ENCODE measurements at places on chromosomes 16 and 17.

DNA sequence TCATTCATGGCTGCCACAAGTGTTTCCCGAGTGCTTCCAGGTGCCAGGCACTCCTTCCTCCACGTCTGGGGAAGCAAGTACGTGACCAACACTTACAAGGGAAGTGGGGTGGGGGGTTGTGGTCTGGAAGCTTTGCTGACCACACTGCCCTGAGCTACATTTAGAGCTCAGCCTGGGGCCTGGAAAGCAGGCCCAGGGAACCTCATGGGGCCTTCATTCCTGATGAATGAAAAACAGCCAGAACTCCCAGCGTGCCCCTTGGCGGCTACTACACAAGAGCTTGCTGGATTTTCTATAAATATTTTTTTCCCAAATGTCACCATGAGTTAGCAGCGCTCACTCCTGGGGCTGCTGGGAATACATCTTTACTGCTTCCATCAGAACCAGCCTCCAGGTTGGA lies 73.3 kb downstream of the ABCC12 start:
- no peak for DNase-seq
- H3K4me1 ChIP-seq = no peaks in the 10 kb centered on the region
- no peak overlapping the region for H3K27ac ChIP-seq
- H3K36me3 ChIP-seq = no peaks in the 10 kb centered on the region

DNA sequence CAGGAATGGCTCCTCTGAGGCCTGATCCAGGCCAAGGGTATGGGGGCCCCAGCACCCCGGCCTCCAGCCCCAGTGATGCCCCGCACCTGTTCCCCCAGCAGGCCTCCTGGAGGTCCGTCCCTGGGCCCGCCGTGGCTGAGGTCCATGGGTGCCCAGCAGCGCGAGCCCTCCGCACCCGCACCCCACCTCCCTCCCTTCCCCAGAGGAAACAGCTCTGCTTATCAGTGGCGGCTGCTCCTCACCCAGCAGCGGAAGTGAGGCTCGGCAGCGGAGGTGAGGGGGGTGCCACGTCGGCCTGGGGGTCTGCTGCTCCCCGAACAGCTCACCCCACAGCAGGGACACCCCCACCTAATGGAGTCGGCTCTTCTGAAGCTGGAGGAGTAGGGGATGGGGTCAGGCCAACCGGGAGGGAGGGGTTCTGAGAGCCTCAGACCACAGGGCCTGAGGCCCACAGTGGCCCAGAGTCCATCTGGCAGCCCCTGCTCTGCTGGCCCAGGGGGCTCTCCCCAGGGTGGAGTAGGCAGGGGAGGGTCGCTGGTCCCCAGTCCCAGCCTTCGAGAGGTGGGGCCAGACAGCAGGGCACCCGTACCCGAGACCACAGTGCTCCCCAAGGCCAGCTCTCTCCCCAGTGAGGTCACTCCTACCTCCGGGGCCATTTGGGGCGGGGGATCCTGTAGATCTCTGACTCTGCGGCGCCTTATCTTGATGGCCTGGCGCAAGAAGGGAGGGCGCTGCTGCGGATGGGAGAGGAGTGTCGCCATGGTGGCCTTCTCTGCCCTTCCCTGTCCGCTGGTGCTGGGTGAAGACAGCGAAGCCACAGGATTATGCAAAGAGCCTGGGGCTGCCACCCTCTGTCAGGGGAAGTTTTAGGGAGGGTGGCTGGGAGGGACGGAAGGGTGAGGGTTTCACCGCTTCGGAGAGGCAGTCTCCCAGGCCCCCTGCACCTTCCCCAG lies at the start of gene UNC13D:
UNC13D (minus strand) TSS at position 828 of the 953 bp plus-strand sequence; CDS start at position 761, 67 bp downstream.
- no peak for DNase-seq
- H3K36me3 ChIP-seq = peaks cover 68% of the 10 kb centered on the region
- no peaks in the 10 kb centered on the region for H3K27me3 ChIP-seq

GRCh38 chr16:49567950-49568349 lies 194.3 kb downstream of the C16orf78 start:
- no peaks in the 10 kb centered on the region for H3K27me3 ChIP-seq
- peaks cover 23% of the 10 kb centered on the region for H3K4me1 ChIP-seq
- H3K4me3 ChIP-seq = no peak overlapping the region

- peaks cover 8% of the 10 kb centered on the region for H3K4me1 ChIP-seq
- H3K27me3 ChIP-seq = peaks cover 15% of the 10 kb centered on the region
- no peak for DNase-seq
- no peak overlapping the region for H3K4me3 ChIP-seq
Observed at GRCh38 chr16:86355951-86356350, 154.4 kb upstream of the FOXF1 start.

GRCh38 chr17:48427598-48427997 lies 2.4 kb downstream of the SKAP1 start:
- H3K36me3 ChIP-seq = no peaks in the 10 kb centered on the region
- peaks cover 10% of the 10 kb centered on the region for H3K4me1 ChIP-seq
- no peak overlapping the region for H3K4me3 ChIP-seq
- no peak overlapping the region for H3K27ac ChIP-seq
- no peak for DNase-seq

GRCh38 chr17:43171586-43172487 lies 823 bp downstream of the NBR1 start:
- peaks cover 31% of the 10 kb centered on the region for H3K4me1 ChIP-seq
- H3K27me3 ChIP-seq = no peaks in the 10 kb centered on the region
- H3K36me3 ChIP-seq = peaks cover 8% of the 10 kb centered on the region

GRCh38 chr17:73462823-73463222 lies 151.0 kb upstream of the CDC42EP4 start:
- no peak overlapping the region for H3K4me3 ChIP-seq
- no peak overlapping the region for H3K27ac ChIP-seq
- no peak for DNase-seq
- H3K27me3 ChIP-seq = no peaks in the 10 kb centered on the region
- peaks cover 4% of the 10 kb centered on the region for H3K36me3 ChIP-seq
- H3K4me1 ChIP-seq = peaks cover 27% of the 10 kb centered on the region

DNA sequence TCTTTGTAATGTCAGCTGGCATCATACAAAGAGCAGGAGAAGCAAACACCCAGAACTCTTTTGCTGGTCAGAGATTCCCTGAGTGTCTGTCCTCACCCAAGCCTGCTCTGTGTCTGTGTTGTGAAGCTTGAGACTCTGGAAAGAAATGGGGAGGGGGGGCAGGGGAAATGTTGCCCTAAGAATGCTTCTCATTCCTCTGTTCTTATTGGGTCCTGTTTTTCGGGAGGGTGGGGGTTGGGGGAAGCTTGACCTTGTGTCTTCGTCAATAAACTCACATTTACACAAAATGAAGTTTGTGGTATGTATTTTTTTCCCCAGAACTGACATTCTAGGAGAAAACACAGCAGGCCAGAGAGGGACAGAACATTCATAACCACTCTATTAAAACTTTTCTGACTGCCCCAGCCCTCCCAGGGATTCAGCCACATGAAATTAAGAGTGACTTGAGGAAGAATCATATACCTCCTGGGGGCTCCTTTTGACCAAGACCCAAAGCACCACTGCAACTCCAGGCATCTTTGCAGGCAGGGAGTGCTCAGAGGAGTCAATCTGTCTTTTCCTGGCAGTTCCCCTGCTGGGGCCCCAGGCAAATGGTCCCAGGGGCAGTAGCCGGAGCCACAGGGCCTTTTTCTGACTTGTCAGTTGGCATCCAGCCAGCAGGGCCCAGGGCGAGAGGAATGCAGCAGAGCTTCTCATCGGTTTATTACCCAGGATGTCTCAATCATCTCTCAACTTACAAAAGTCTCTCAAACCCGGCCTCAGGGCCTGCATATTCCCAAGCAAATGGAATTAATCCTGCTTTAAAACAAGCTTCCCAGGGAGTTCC lies 5.1 kb upstream of the RASL10B start:
- H3K27me3 ChIP-seq = no peaks in the 10 kb centered on the region
- peak; percentile 59 for DNase-seq
- peaks cover 11% of the 10 kb centered on the region for H3K36me3 ChIP-seq
- no peak overlapping the region for H3K4me3 ChIP-seq

DNA sequence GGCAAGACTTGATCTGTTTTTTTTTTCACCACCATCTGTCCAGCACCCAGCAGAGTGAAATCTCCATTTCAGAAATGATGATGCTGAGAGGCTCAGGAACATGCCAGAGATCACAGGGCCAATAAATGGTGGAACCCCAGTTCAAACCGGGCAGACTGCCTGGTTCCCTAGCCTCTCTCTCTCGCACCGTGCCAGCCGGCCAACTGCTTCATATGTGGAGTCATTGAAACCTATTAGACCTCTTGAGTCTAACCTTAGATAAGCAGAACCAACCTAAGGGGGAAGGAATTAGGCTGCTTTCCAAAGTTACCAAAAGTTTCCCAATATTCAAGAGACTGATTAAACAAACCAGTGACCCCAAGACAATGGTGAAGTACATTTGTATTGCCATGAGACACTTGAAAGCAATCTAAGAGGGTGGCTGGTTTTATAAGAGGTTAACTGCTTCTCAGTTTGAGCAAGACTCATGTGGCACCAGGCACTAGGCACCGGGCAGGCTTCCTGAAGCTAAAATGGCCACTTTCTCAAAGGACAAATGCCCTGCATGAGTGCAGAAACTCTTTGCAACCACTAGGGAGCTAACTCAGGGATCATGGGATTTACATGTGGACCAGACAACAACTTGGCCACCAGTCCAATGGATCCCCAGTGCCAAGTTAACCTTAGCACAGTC lies 18.4 kb downstream of the TOX3 start:
- no peak overlapping the region for H3K27ac ChIP-seq
- H3K36me3 ChIP-seq = no peaks in the 10 kb centered on the region
- no peak for DNase-seq
- H3K27me3 ChIP-seq = no peaks in the 10 kb centered on the region
- H3K4me1 ChIP-seq = peaks cover 4% of the 10 kb centered on the region

DNA sequence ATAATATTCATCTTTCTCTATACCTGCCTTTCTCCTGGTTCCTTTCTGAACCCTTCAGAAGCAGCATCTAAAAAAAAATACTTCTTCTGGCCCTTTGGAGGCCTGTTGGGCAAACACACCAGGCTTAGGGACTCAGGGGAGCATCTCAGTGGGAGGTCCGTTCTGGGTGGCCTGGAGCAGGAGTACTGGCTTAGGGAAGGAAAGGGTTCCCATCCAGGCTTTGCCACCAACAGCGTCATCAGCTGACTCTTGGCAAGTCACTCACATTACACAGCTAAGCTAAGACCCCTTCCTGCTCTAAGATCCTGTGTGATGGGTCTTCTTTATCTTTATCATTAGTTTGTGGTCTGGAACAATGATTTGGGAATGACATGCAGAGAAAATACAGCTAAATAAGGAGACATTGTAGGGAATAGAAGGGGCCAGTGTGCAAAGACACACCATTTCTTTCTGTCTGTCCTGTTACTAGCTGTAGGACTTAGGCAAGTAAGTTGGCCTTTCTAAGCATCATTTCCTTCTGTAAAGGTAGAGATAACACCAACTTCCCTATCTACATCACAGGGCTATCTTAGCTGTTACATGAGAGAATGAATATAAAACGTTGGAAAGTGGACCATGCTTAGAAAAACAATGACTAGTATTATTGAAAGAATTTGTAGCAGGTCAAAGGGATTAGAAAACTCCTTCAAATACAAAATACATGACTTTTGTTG lies 9.9 kb downstream of the PCTP start:
- H3K4me1 ChIP-seq = no peaks in the 10 kb centered on the region
- no peaks in the 10 kb centered on the region for H3K27me3 ChIP-seq
- no peaks in the 10 kb centered on the region for H3K36me3 ChIP-seq
- no peak for DNase-seq

DNA sequence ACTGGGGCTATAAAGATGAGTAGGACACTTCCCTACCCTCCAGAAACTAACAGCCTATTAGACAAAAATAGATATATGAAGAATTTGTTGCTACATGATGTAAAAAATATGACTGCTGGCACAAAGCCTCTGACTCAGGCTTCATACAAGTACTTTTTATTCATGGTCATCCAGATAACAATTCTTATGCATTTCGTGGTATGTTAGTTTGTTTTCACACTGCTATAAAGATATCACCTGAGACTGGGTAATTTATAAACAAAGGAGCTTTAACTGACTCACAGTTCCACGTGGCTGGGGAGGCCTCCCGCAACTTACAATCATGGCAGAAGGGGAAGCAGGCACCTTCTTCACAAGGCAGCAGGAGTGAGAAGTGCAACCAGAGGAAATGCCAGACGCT lies 112.5 kb upstream of the HLF start:
- H3K27ac ChIP-seq = no peak overlapping the region
- no peaks in the 10 kb centered on the region for H3K27me3 ChIP-seq
- H3K36me3 ChIP-seq = no peaks in the 10 kb centered on the region
- no peak overlapping the region for H3K4me3 ChIP-seq

DNA sequence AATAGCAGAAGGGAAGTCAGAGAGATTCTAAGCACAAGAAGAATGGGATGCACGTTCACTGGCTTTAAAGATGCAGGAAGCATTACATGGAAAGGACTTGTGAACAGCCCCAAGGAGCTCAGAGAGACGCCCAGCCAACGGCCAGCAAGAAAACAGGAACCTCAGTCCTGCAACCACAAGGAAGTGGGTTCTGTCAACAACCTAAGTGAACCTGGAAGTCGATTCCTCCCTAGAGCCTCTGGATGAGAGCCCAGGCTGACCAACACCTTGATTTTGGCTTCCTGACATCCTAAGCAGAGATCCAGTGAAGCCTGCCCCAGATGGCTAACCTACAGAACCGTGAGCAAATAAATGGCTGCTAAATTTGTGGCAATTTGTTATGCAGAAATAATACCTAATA lies 24.5 kb downstream of the GPR142 start:
- no peak overlapping the region for H3K4me3 ChIP-seq
- no peaks in the 10 kb centered on the region for H3K27me3 ChIP-seq
- DNase-seq = no peak
- peaks cover 19% of the 10 kb centered on the region for H3K4me1 ChIP-seq
- no peak overlapping the region for H3K27ac ChIP-seq
- H3K36me3 ChIP-seq = no peaks in the 10 kb centered on the region

- H3K27ac ChIP-seq = no peak overlapping the region
- no peak overlapping the region for H3K4me3 ChIP-seq
- no peak for DNase-seq
Observed at GRCh38 chr17:16178836-16179235, 36.5 kb downstream of the NCOR1 start.

GRCh38 chr17:32335687-32336086 lies 6.3 kb downstream of the C17orf75 start:
- H3K4me3 ChIP-seq = no peak overlapping the region
- no peak overlapping the region for H3K27ac ChIP-seq
- H3K36me3 ChIP-seq = peaks cover 29% of the 10 kb centered on the region

DNA sequence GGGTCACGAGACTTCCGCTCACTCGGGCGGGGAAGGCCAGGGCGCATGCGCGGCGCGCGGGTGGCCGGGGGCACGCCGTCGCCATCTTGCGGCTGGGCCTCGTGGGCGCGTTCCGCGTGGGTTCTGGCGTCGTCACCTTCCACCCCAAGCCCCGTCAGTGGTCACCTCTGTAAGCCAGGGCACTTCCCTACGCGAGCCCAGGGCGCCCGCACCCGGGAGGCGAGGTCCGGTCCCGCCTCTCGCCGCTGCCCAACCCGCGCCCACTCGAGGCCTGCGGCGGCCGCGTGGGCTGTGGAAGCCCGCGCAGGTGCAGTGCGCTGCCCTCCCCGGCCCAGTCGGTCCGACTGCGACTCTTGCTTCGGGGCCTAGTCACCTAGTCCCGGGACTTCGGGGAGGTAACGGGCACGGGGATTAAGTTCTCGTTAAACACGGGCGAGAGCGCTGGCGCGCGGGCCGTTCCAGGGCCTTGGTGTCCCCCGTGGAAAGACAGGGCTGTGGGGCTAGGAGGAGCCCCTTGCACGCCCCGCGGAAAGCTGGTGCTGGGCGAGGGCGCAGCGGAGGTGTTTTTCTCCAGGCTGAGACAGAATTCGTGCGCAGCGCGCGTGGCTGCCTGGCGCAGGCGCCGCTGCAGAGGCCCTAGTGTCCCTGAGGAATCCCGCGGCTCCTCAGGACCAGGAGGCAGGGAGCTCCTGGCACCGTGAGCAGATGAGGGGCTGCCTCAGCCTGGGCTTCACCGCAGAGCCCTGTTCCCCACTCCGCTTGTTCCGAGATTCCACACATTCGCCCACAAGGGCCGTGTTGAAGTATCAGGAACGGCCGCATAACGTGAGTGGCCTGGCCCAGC lies 472 bp upstream of the ARHGDIA start:
- peaks cover 38% of the 10 kb centered on the region for H3K4me1 ChIP-seq
- H3K4me3 ChIP-seq = peak overlapping the region; percentile 86
- no peaks in the 10 kb centered on the region for H3K27me3 ChIP-seq
- peaks cover 40% of the 10 kb centered on the region for H3K36me3 ChIP-seq
- peak overlapping the region; percentile 91 for H3K27ac ChIP-seq
